ENCODE measurements at places on chromosomes 3 and 15.

DNA sequence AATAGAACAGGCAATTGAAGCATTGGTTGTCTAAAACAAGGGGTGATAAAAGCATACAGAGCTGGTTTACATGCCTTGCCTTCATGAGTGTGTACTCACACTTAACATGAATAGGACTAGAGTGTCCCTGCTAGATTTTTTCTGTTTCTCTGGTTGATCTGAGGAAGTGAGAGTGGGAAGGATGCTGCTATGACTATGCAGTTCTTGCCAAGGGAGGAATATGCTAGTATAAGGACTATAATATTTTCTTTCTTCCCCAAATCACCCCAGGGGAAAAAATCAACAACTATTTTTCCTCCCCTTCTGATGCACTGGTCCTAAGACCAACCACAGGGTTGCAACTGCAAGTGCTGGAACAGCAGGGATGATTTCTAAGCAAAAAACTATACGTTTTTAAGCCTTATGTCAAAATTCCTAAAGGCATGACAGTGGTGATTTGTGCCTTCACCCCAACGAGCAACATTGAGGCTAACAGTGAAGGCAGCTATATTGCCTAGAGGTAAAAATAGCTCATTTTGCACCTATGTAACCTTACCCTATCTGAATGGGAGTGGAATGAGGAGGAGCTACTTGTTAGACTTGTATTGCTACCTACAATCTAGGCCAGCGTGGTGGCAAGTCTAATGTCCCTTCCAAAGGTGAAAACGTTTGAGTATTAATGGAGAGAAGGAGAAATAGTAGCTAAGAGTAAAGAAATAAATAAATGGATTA lies 33.5 kb upstream of the USP8 start:
- DNase-seq, result no peak

DNA sequence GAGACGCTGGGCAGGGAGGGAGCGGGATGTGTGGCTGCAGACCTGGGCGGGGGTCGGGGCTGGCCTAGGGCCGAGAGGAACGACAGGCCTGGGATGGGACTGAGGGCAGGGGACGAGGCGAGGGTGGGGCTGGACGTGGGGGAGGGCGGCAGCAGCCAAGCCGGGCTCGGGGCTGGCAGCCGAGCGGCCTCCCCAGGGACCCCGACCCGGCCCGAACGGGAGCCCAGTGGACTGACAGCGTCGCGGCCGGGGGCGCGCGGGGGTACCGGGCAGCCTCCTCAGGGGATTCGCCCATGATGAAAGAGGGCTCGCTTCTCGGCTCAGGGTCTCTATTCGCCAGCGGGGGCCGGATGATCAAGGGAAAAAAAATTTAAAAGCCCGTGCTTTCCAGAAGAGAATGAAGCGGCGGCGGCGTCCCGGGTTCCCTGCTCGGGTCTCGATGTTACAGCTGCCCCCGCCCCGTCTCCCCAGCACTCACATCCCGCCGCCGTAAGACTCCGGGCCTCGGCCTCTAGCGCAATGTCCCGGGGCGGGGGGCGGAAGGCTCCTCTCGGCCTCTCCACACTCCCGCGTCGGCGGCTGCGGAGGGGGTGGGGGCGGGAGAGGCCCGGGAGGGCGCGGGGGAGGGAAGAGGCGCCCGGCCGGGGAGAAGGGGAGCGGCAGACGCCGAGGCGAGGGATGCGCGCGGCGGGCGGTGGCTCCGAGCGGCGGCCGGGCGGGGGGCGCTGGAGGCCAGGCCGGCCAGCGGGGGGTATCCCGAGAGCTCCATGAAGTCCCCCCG lies 4.3 kb downstream of the PTH1R start:
- no peak for DNase-seq

DNA sequence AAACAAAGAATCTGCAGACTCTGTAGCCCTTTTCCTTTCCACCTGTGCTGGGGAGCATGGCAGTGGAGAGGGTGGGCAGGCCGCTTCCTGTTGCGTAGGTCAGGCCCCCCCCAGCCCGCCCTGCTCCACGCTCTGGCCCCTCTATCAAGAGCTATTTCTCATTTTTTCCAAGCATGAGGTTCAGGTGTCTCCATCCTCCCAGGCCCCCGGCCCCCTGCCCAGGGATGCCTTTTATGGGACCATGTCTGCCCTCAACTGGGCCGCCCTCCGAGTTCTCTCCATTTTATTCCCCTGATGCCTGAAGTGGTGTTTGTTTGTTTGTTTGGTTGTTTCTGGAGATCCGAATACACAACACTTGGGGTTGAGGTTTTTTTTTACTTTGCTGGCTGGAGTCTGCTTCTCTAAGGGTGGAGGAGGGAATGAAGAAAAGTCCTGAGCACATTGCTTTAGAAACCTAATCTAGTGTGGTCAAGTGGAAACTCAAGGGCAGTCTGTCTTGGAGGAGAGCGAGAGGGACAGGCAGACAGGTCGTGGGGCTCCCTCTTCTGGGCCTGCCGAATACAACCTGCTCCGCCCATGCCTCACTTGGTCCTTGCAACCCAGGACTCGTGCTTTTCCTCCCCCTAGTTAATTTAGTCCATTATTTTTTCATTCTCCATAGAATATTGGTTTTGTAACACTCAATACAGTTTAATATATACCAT lies 176.5 kb upstream of the LYSMD4 start:
- no peak for DNase-seq

GRCh38 chr3:185822221-185823000 lies 2.4 kb downstream of the IGF2BP2 start:
- DNase-seq, result no peak

DNA sequence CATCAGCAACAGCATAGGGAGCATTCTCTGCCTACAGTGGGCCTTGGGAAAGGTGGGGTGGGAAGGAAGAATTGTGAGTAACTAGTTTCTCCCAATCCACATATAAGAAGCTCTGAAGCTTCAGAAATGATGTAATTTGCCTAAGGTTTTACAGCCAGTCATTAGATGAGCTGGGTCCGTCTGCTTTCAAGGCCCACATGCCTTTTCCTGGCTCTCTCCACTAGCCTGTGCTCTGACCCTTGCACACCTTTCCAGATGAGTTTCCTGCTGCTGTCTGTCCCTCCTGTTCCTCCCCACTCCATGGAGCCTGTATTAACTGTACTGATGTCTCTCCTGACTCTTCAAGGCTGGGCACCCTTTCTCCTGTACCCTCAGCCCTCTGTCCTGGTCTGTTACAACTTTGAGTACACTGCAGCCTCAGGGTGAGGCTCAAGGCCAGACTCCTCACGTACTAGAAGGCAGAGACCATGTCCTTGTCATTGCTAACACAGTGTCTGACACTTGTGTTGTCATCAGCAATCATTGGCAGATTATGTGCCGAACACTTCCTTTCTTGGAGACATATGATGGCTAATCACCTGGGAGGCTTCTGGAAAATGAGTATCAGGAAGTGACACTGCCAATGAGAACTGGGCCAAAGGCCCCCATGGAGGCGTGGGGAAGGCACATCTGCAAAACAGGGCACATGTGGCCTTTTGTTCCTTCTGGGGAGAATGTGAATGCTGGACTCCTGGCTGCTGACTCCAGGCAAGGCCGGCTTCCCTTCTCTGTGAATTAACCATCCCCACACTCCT lies 6.6 kb downstream of the TM6SF1 start:
- no peak for DNase-seq

DNA sequence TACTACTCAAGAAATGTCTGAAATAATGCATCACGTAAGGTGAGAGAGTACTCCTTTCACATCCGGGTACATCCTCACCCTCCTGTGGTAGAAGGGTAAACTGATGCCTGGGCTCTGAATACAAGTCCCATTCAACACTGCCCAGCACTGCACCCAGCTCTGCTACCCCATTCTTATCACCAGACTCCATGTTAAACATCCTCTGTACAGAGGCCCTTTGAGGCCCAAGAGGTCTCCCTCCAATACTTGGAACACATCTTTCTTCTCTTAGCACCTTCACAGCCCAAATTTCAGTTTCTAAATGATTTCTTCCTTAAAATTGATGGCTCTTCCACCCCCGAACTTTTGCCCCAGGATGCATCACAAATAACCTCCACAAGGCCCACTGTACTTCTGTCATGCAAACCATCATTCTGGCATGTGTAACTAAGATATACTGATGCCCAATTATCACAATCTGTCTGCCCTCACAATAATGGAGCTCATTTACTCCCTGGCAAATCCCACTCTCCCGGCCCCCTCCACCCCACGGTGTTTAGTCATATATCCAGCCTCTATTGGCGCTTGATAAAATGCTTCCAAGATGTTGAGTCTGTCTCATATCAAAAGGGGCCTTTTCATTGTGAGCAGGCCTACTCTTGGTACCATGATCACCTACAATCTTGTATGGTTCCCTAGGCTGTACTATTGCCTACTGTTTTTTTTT lies 12.6 kb upstream of the GPX1 start:
- no peak for DNase-seq

DNA sequence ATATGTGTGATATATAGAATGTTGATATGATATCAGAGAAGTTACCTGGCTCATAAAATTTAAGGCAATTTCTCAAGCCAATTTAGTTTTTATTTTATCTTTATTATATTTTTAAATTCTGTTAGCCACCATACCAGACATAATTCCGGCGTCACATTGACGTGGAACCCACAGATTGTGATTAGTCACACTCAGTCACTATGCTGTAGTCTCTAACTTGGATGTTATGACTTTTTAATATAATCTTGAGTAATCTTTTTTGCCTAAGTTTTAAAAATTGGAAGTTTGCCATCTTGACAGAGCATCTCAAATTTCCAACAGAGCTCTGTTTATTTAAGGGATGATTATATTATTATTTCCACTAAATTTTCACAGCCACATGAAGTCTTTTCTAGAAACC lies 9.7 kb upstream of the DCLK3 start:
- DNase-seq, result no peak

DNA sequence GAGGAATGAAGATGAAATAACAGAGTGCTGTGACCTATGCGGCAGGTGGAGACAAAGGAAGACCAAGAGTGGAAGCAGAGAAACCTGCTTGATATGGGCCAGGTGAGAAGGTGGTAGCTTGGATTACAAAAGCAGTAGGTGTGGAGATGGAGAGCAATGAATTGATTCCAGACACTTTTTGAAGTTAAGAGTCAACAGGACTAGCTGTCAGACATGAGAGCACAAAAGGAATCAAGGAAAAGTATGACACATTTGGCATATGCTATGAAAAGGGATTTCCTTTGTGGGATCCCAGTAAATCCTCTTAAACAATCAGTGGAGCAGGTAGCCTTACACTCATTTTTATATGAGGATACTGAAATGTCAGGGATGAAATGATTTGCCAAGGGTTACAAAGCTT lies 160.5 kb downstream of the GREM1 start:
- no peak for DNase-seq

- no peak for DNase-seq
Observed at GRCh38 chr15:51318382-51319150, 19.8 kb downstream of the CYP19A1 start.

DNA sequence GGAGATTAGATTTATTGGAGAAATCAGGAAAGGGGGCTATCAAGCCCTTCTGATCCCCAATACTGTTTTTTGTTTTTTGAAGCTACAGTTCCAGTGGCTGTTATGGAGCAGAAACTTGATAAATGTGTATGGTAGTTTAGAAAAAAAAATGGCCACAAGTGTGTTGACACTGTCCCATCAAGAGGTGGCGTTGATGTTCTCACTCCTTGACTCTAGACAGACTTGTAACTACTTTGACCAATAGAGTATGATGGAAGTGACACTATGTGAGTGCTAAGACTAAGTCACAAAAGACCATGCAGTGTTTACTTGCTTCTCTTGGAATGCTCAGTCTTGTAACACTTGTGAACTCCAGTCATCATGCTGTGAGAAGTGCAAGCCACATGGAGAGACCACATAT lies 356.7 kb downstream of the PDCD6IP start:
- no peak for DNase-seq

DNA sequence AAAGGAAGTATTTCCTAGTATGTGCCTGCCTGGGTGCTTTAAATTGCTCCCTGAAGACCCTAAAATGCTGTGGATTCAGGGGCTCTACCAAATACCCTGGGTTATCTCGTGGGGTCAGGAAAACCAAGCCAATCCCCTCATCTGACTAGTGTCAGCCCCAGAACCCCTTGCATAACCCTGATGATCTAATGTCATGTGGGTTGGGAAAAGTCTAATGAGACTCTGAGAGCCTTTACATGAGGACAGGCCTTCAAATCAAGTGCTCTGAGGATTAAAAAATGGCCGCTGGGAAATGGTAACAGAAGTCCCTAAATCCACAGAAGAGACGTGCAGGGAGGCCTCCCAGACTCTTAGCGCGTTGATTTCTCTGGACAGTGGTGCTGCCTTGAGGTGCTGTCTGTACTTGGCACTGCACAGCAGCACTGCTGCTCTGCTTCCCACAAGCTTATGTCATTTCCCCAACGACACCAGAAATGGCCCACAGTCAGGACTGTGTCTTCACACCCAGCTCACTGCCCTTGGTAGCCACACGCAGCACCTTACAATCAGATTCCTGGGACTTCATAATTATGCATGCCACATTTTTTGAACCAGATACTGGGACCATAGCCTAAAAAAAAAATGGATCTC lies 16.6 kb downstream of the EIF4E3 start:
- no peak for DNase-seq

- no peak for DNase-seq
Observed at GRCh38 chr3:33658621-33658990, 59.4 kb downstream of the CLASP2 start.

GRCh38 chr15:49718234-49718633 lies 97.4 kb downstream of the DTWD1 start:
- DNase-seq, result no peak

DNA sequence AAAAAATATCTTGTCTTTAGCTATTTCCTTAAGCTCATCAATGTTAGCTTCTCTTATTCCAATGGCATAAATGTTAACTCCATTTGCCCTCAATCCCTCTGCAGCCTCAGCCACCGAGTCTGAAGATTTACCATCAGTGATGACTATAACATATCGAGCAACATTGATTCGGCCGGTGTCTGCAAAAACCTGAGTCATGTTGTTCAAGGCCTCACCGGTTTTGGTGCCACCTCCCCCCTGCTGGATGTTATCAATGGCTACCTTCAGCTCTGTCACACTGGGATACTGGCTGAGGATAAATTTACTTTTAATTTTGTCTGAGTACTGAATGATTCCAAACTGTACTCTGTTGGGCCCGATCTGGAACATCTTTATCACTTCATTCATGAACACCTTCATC lies 41.0 kb upstream of the CAPN7 start:
- no peak for DNase-seq

GRCh38 chr3:172448661-172449465 lies 607 bp upstream of the GHSR start:
- no peak for DNase-seq

DNA sequence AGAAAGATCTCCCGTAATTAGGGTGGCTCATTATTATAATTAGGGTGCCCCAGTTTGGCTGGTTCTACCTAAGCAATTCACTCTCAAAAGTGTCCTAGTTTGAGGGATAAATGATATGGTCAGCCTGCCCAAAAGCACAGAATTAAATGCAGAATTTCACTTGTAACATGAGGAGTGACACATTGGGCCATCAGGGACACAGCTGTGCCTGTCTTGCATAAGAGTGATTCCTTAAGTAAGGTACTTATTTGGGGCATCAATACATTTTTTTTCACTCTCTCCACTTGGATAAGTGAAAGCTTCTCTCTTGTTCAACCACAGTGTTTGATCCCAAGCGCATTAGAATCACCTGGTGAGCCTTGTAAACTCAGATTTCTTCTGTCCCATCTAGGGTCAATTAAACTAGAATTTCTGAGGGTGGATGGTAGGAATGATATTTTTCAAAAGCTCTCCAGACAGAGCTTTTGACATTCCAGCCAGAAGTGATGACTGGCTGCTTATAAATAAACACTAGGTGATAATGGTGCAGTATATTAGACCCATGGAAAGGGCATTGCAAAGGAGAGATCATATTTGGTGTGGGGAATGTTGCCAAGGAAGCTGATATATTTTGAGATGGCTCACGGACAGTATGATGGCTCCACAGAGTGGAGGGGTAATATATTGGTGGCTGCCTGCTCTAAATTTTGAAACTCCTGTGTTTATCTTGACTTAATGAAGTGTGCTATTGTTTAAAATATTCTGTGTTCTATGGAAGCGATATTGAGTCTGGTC lies 458.1 kb upstream of the RASGRP1 start:
- no peak for DNase-seq

Measured in activated CD4-positive, alpha-beta T cell treated with anti-CD3 and anti-CD28 coated beads for 1 hour (primary cell).